ENCODE measurements at places on chromosomes 12 and 14. TPM values are rescaled to one million over a fixed set of nuclear protein-coding genes. Genes with fewer than 3 reads are reported as not detected.

The GPRC5D gene
- total RNA-seq, result 0.88 TPM

The AQP6 gene
- total RNA-seq, result 0.68 TPM

The FAM90A1 gene
- total RNA-seq, result 0.38 TPM

The HOXC6 gene
- total RNA-seq, result 16.0 TPM

The SOCS2 gene
- total RNA-seq, result 5.9 TPM

The PLEKHG7 gene
- total RNA-seq, result 0.19 TPM

The SALL2 gene
- total RNA-seq, result 39.5 TPM

The ABCD2 gene
- total RNA-seq, result 0.13 TPM

The HOXC13 gene
- not detected for total RNA-seq

The RAD52 gene
- total RNA-seq, result 11.7 TPM

The TMTC3 gene
- 9.2 TPM for total RNA-seq

The KCNMB4 gene
- 0.27 TPM for total RNA-seq

The FITM1 gene
- 0.27 TPM for total RNA-seq

The OTUB2 gene
- total RNA-seq, result 4.6 TPM

The SLC2A3 gene
- 20.3 TPM for total RNA-seq

The PLXNC1 gene
- 17.3 TPM for total RNA-seq

The CPNE6 gene
- 1.3 TPM for total RNA-seq

The ZNF219 gene
- 11.6 TPM for total RNA-seq

The NGB gene
- 0.41 TPM for total RNA-seq

The IFNG-AS1 gene
- not detected for total RNA-seq

The TRIM9 gene
- total RNA-seq, result 8.8 TPM

The CIDEB gene
- not detected for total RNA-seq

The ADAM20 gene
- 2.8 TPM for total RNA-seq

The SPX gene
- total RNA-seq, result 0.41 TPM

The DLK1 gene
- 66.0 TPM for total RNA-seq

The SNAPC1 gene
- 13.9 TPM for total RNA-seq

The FAR2 gene
- 6.3 TPM for total RNA-seq

The KRT73 gene
- 0.37 TPM for total RNA-seq

The ACOT2 gene
- 26.1 TPM for total RNA-seq

The SOX5 gene
- total RNA-seq, result 11.0 TPM

The CCDC63 gene
- total RNA-seq, result not detected

The ACAD10 gene
- total RNA-seq, result 66.9 TPM

The OAS3 gene
- 4.0 TPM for total RNA-seq

The ENTPD5 gene
- 21.5 TPM for total RNA-seq

The LRFN5 gene
- 14.2 TPM for total RNA-seq

The KCNJ8 gene
- 1.5 TPM for total RNA-seq

The TMEM132D gene
- total RNA-seq, result 0.10 TPM

The CRY1 gene
- total RNA-seq, result 29.1 TPM

The SSPN gene
- 0.72 TPM for total RNA-seq

The CDK2 gene
- 8.6 TPM for total RNA-seq

The DMAC2L gene
- total RNA-seq, result 15.8 TPM

The OR6C75 gene
- not detected for total RNA-seq

The CELA1 gene
- total RNA-seq, result not detected

The PRB2 gene
- total RNA-seq, result 114 TPM

The SIX4 gene
- 3.1 TPM for total RNA-seq

The LARP4 gene
- total RNA-seq, result 44.2 TPM

The GNB3 gene
- 4.6 TPM for total RNA-seq

The ZNF605 gene
- total RNA-seq, result 12.1 TPM

The KLRD1 gene
- total RNA-seq, result 0.14 TPM

The IL22 gene
- 0.43 TPM for total RNA-seq

The RFX4 gene
- 0.43 TPM for total RNA-seq

The SERPINA4 gene
- total RNA-seq, result not detected

The RNF41 gene
- total RNA-seq, result 47.0 TPM

The KRT3 gene
- total RNA-seq, result not detected
